Spleen (tissue), 13 donors: ENCODE measurements at places on chromosomes 7 and 10. TPM values are rescaled to one million over a fixed set of nuclear protein-coding genes. Genes with fewer than 3 reads are reported as not detected.

PRXL2A gene
- polyA plus RNA-seq, result 14.3 TPM

EGR2 gene
- polyA plus RNA-seq, result 3.1 TPM

PTF1A gene
- not detected for polyA plus RNA-seq

PLEKHS1 gene
- polyA plus RNA-seq, result 0.07 TPM

ZNF488 gene
- not detected for polyA plus RNA-seq

LIPN gene
- 0.16 TPM for polyA plus RNA-seq

ACSM6 gene
- not detected for polyA plus RNA-seq

DNA sequence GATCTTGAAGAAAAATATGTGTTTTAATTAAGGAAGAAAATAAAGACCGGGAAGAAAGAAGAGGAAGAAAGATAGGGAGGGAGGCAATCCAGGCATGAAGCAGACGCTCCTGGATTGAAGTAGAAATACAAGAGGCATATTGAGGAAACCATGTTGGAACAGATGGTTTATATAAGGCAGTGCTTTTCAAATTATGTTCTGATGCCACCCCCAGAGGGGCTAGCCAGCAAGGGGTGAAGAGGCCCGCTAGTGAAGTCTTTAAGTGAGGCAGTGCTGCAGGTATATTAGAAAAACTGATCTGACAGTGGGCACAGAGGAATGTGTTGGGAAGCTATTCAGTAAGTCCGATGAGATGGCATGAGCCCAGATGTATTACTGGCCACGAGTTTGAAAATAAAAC is 40.1 kb downstream of the REEP3 start:
- no peak overlapping the region for H3K27ac ChIP-seq
- no peaks in the 10 kb centered on the region for H3K27me3 ChIP-seq
- DNase-seq, result no peak
- no peaks in the 10 kb centered on the region for H3K36me3 ChIP-seq
- H3K4me3 ChIP-seq, result no peak overlapping the region

- no peak overlapping the region for H3K4me3 ChIP-seq
- peaks cover 14% of the 10 kb centered on the region for H3K4me1 ChIP-seq
- H3K36me3 ChIP-seq, result no peaks in the 10 kb centered on the region
- no peaks in the 10 kb centered on the region for H3K27me3 ChIP-seq
These were observed 181.9 kb downstream of the AKR1D1 start for GRCh38 chr7:138258197-138258559.

- H3K27ac ChIP-seq, result no peak overlapping the region
- H3K4me1 ChIP-seq, result peaks cover 8% of the 10 kb centered on the region
- DNase-seq, result no peak
- no peak overlapping the region for H3K4me3 ChIP-seq
- no peaks in the 10 kb centered on the region for H3K27me3 ChIP-seq
- H3K36me3 ChIP-seq, result no peaks in the 10 kb centered on the region
These were observed 86.3 kb upstream of the STEAP1B start for GRCh38 chr7:22586101-22586785.

- no peak overlapping the region for H3K27ac ChIP-seq
- no peak for DNase-seq
- no peaks in the 10 kb centered on the region for H3K27me3 ChIP-seq
- peak overlapping the region; percentile 97 for H3K4me3 ChIP-seq
- peaks cover 71% of the 10 kb centered on the region for H3K4me1 ChIP-seq
These were observed 6.8 kb downstream of the LDB1 start for GRCh38 chr10:102113261-102113955.

- peaks cover 8% of the 10 kb centered on the region for H3K36me3 ChIP-seq
- no peak overlapping the region for H3K4me3 ChIP-seq
- no peaks in the 10 kb centered on the region for H3K27me3 ChIP-seq
- no peak overlapping the region for H3K27ac ChIP-seq
- H3K4me1 ChIP-seq, result peaks cover 22% of the 10 kb centered on the region
- DNase-seq, result no peak
These were observed 4.6 kb downstream of the ATP5F1C start for GRCh38 chr10:7792541-7792940.

DNA sequence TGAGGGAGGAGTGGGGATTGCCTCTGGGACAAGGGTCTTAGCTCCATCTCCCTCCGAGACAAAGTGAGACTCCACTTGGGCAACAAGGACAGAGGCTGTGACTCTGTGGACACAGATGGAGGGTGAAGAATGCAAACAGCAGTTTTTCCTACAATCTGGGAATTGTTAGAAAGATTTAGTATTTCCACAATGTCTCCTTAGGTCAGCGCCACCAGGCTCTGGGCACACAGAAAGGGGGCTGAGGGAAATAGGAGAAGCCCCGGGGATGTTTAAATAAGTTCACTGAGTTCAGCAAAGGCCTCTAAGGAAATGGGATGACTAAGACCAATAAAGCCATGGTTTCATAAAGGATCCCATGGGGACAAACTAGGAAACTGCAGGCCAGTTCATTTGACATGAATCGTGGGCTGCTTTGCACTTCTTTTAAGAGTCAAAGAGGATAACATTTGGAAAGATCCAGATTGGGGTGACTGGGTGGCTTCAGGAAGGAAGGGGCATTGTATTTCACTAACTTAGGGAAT is 219.8 kb upstream of the GLI3 start:
- no peak overlapping the region for H3K4me3 ChIP-seq
- no peaks in the 10 kb centered on the region for H3K27me3 ChIP-seq
- H3K4me1 ChIP-seq, result no peaks in the 10 kb centered on the region

DNA sequence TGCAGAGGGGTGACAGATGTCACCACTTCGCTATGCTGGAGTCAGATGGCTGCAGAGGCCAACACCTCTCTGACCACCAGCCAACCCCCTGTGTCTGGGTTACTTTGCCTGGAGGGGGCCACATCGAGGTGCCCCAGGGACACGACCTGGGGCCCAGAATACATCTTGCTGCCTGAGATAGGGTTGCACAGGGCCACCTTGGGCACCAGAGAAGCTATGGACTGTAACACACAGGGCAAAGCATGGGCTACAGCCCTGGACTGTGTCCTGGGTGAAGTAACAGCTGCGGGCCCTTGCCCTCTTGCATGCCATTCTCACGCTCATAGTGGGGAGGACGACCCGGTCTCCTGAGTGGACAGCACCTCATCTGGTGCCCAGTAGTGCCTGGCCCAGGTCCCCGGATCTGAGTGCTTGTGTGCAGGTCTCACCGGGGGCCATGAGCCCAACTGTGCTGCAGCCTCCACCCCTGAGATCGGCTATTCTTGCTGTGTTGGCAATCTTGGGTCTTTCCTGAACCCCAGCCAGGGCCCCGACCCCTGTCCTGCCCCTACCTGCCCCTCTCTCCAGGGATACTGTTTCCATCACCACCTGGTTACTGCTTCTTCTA is 115.2 kb upstream of the GDF10 start:
- no peak overlapping the region for H3K27ac ChIP-seq
- no peaks in the 10 kb centered on the region for H3K4me1 ChIP-seq
- H3K36me3 ChIP-seq, result no peaks in the 10 kb centered on the region
- no peak overlapping the region for H3K4me3 ChIP-seq
- DNase-seq, result peak; percentile 66
- H3K27me3 ChIP-seq, result no peaks in the 10 kb centered on the region

GRCh38 chr10:67242528-67242927 is 316.7 kb downstream of the LRRTM3 start:
- H3K27ac ChIP-seq, result no peak overlapping the region
- no peaks in the 10 kb centered on the region for H3K27me3 ChIP-seq
- H3K36me3 ChIP-seq, result no peaks in the 10 kb centered on the region

GRCh38 chr7:50664461-50664922 is 99.3 kb upstream of the DDC start:
- peaks cover 60% of the 10 kb centered on the region for H3K36me3 ChIP-seq
- no peak overlapping the region for H3K4me3 ChIP-seq

DNA sequence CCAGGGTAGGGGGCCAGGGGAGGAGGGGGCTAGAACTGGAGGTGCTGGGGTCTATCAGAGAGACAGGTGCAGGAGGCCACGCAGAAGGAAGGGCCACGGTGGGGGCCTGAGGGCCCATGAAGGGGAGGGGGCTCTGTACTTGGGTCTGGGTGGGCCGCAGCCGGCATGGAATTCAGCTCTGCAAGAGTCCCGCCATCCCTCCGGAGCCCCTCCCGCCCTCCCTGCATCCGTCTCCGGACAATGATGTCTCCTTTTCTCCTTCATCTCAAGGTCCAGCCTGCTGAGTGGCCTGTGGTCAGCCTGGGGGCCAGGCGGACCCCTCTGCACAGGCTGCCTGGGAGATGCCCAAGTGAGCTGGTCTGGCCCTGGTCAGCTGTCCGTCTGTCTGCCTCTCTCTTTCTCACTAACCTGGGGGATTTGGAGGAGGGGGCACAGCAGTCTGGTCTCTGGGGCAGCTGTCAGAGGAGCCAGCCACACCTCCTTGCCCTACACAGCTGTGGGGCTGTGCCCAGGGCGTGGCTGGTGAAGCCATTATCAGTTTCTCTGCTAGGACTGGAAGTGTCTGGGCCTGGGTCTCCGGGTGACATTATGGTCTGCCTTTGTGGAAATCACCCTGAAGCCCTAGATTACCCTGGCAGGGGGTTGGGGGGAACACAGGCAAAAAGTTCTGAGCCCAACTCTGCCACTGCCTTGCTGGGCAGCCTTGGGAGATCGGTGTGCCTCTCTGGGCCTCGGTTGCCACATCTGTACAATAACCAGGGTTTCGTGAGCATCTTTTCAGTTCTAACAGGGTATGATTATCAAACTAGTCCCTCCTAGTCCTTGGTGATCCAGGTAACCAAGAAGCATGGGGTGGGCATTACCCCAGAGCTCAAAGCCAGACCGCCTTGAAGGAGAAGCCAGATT is 19.0 kb upstream of the HSPB1 start:
- no peak overlapping the region for H3K4me3 ChIP-seq
- no peak overlapping the region for H3K27ac ChIP-seq
- no peak for DNase-seq
- peaks cover 26% of the 10 kb centered on the region for H3K27me3 ChIP-seq
- H3K4me1 ChIP-seq, result peaks cover 17% of the 10 kb centered on the region
- no peaks in the 10 kb centered on the region for H3K36me3 ChIP-seq

GRCh38 chr7:2805213-2805944 is 38.7 kb downstream of the GNA12 start:
- no peaks in the 10 kb centered on the region for H3K36me3 ChIP-seq
- DNase-seq, result peak; percentile 17
- H3K27ac ChIP-seq, result no peak overlapping the region
- H3K4me1 ChIP-seq, result peaks cover 71% of the 10 kb centered on the region
- H3K4me3 ChIP-seq, result no peak overlapping the region

- H3K4me3 ChIP-seq, result no peak overlapping the region
- H3K27me3 ChIP-seq, result no peaks in the 10 kb centered on the region
- H3K27ac ChIP-seq, result no peak overlapping the region
These were observed 118.4 kb downstream of the CNOT4 start for GRCh38 chr7:135391514-135391913.

DNA sequence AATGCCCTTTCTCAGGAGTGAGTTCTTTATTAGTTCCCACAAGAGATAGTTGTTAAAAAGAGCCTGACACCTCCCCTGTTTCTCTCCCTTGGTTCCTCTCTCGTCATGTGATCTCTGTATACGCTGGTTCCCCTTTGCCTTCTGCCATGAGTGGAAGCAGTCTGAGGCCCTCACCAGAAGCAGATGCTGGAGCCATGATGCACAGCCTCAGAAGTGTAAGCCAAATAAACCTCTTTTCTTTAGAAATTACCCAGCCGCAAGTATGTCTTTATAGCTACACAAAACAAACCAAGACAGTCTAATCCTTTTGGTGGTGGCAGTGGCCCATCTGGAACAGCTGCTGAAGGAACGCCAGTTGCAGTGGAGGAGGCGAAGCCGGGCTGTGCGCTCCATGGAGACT is 9.3 kb downstream of the DNAJB9 start:
- no peak overlapping the region for H3K4me3 ChIP-seq
- H3K4me1 ChIP-seq, result no peaks in the 10 kb centered on the region
- no peak for DNase-seq
- H3K36me3 ChIP-seq, result peaks cover 51% of the 10 kb centered on the region
- no peaks in the 10 kb centered on the region for H3K27me3 ChIP-seq

DNA sequence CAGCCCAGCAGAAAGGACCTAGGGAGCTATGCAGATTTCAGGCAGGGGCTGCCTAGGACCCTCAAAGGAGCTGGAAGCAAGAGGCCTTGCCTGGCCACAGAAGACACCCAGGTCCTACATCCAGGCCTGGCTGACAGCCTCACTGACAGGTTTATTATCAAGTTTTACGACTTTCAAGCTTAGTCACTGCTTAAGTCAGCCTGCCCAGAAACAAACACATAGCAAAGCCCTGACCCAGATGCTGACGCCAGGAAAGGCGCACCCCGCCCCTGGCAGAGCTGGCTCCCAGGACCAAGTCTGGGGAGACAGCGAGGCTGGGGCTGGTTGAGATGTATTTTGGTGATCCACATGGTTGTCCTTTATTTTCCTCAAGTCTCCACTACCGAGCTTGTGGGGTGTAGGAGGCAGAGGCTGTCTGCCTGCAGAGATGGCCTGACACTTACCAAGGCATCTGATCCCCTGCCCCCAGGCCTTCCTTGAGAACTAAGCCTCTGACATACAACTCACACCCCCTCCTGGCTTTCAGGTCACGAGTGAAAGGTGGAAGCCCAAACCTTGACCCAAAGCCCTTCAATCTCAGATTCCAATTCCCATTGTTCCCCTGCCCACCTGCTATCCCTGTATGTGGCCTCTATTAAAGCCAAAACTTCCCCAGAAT is 80.7 kb upstream of the EMX2 start:
- peak; percentile 59 for DNase-seq
- H3K27ac ChIP-seq, result no peak overlapping the region
- H3K36me3 ChIP-seq, result no peaks in the 10 kb centered on the region
- H3K27me3 ChIP-seq, result no peaks in the 10 kb centered on the region
- peaks cover 6% of the 10 kb centered on the region for H3K4me1 ChIP-seq

GRCh38 chr10:13712476-13712836 is 125.7 kb downstream of the PRPF18 start:
- peaks cover 3% of the 10 kb centered on the region for H3K27me3 ChIP-seq
- no peak for DNase-seq
- H3K4me3 ChIP-seq, result no peak overlapping the region
- no peaks in the 10 kb centered on the region for H3K36me3 ChIP-seq

DNA sequence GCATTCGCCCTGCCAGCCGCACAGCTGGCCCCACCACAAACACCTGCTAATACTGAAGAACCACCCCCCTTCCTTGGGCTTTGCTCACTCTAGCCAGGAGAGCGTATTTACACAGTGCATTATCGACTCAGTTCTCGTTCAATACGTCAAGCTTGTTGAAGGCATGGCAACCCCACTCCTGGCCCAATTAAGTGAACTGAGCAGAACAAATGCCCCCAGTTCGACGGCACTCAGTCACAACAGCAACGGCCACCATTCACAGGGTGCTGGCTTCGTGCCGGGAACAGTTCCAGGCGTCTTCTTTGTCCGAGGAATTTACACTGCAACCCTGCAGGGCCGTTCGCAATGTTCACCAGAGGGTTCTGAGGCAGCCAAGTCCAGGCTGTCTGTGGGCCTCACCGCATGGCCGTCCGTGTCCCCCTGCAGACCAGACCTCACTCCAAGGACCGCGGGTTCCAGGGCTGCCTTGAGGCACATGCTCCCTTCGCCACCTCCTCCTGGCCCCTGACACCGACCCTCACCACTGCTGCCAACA is 175.3 kb downstream of the DIP2C start:
- H3K27ac ChIP-seq, result no peak overlapping the region
- H3K36me3 ChIP-seq, result no peaks in the 10 kb centered on the region
- H3K27me3 ChIP-seq, result no peaks in the 10 kb centered on the region
- peaks cover 31% of the 10 kb centered on the region for H3K4me1 ChIP-seq

GRCh38 chr10:3588816-3589215 is 196.2 kb downstream of the KLF6 start:
- H3K27me3 ChIP-seq, result no peaks in the 10 kb centered on the region
- H3K4me1 ChIP-seq, result no peaks in the 10 kb centered on the region
- H3K36me3 ChIP-seq, result no peaks in the 10 kb centered on the region
- H3K27ac ChIP-seq, result no peak overlapping the region
- H3K4me3 ChIP-seq, result no peak overlapping the region
- DNase-seq, result no peak
